NCI-H1105 (cell line): ENCODE measurements at places on chromosomes 7 and 10.

DNA sequence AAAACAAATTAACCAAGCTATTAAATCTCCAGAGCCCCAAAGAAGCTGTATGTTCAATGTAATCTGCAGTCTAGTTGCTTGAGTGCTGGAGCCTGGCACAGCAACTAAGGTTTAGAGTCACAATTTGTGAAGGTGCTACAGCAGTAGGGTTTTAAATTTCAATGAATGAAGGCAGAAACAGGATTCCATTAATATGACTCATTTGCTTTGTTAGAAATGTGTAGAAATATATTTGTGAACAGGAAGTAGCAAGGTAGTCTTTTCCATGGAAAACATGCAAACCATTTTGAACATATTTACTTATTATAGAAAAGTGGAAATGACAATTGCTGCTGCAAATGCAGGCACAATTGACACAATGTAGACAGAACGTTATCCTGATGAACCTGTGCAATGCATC, 149.0 kb upstream of the STEAP4 start:
- no peak for DNase-seq

DNA sequence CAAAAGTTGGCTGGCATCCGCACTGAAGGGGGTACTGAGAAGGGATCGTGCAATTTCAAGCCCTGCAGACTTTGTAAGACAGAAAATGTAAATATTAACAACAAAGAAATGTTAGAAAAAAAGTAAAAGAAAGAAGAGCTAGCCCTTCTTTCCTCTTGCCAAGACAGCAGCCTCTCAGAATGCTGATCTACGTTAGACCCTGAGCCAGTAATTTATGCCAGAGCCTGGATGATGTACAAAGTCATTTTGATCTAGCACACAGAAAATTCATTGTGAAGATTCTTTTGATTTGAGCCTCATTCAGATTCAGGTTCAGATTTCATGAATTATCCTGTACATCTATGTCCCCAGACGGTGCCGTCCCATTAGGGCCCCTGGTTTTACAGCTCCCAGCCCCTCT, 105.2 kb downstream of the PRKCQ start:
- DNase-seq = no peak

GRCh38 chr7:1105189-1105588, 17.3 kb downstream of the GPER1 start:
- DNase-seq = no peak

DNA sequence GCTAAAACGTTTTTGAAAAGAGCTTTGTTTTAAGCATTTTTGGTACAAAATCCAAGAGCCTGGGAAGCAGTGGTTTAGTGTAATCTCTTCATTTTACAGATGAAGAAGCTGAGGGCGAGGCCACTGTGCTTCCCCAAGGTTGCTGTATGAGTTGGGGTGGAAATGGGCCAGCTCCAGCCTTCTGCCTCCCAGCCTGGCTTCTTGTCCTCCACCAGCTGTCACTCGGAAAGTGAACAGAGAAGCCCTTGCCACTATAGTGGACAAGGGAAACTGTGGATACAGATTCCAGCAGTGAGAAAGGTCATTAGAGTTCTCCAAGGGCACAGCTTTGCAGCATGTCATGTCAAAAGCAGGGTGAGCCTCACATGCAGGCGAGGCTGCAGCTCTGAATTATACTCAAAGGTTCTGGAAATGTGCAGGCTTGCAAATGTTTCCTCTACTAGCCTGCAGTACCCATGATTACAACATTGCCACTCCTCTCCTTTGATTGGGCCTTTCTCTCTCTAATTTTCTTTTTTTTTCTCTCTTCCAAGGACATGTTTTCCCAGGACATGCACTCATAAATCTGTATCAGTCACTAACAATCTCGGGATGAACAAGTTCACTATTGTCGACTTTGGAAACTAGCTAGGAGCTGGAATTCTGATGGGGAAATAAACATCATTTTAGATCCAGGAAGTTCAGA, 33.0 kb downstream of the BAMBI start:
- DNase-seq = no peak

DNA sequence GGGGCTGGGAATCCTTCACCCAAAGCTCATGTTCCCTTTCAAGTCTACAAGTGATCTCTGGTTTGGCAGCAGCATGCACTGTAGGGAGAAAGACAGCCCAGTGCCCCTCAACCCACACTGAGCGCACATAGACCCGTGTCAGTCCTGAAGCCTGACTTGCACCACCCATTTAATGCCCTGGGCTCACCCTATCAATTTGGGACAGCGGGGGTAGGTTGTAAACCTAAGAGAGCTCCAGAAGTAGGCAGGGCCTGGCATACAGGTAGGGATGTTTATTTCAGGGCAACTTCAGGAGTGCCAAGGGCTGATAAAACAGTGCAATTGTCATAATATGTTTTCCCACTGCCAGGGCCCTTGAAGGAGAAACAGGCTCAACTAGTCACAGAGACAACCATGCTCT, 3.5 kb upstream of the ATP6V0E2 start:
- no peak for DNase-seq

DNA sequence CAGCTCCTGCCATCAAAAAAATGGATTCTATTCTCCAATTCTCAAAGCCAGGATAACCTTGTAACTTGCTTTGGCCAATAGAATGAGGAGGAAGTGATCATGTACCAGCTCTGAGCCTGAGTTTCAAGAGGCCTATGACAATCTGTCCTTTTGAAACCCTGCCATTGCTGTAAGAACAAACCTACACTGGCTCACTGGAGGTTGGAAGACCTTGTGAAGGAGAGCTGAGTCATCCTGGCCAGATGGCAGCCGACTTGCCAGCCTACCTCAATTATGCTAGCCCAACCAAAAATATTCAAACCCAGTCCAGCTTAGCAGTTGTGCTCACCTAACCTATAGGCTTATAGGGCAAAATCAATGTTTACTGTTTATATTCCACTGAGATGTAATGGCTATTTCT, 93.0 kb downstream of the HGF start:
- DNase-seq = no peak

DNA sequence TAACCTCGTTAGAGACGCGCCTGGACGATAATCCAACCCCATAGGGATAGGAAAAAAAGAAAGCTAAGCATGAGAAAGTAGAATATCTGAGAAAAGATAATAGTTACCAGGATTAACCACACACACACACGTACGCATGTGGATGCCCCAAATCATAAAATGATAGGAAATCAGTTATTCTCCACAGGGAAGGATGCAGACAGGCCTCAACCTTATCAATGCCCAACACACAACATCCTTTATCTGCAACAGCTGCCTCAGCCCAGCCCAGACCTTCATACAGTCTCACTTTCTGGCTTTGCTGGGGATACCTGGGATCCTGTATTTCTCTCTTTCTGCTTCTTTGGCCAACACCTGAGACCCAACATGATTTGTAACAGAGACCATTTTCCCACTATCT, 123.0 kb downstream of the NOC3L start:
- DNase-seq = no peak

- no peak for DNase-seq
Measured at GRCh38 chr7:17331891-17332501, 33.5 kb downstream of the AHR start.

DNA sequence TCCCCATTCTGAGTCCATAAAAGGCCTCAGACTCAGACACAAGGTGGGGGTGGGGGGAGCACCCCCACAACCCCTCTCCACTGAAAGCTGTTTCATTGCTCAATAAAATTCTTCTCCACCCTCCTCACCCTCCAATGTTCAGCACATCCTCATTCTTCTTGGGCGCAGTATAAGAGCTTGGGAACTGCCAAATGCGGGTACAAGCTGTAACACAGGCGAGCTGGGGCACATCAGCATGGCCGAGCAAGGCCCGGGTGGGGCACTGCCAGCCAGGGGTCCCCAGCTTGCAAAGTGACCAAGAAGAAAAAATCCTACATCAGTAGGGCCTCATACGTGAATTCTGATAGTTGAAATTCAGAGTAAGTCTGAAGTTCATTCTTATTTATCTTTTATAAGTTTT, 50.1 kb downstream of the CACUL1 start:
- no peak for DNase-seq

- no peak for DNase-seq
Measured at GRCh38 chr7:114229246-114229645, 185.4 kb upstream of the FOXP2 start.

- DNase-seq = no peak
Measured at GRCh38 chr7:40530292-40530691, 395.5 kb downstream of the SUGCT start.

DNA sequence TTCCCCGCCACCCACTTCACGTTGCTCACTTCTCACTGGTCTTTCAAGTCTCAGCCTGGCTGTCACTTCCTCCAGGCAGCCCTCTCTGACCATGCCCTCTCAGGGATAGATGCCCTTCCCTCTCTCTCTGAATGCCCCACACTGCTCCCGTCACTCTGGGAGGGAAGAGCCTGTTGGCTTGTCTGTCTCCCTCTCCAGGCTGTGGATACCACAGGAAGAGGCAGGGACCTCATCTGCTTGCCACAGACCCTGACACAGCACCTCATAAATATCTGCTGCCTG, 93.1 kb downstream of the OAT start:
- DNase-seq = no peak

DNA sequence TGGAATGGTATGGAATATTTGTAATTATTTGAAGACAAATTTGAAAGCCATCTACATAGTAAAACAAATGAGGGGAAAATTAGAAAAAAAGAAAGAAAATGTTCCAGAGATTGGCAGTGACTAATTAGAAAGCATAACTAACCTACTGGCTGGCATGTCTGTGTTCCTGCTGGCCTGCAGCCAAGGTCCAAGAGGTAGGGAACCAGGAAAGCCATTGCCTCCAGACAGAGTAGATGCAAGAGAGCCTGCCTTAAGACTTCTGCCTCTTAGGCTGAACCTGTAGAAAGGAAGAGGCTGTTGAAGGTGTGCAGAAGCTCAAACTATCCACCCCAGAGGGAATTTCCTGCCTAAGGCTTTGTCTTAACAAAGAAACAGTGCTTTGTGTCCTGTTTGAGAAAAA, 982.0 kb downstream of the SORCS1 start:
- DNase-seq = no peak

DNA sequence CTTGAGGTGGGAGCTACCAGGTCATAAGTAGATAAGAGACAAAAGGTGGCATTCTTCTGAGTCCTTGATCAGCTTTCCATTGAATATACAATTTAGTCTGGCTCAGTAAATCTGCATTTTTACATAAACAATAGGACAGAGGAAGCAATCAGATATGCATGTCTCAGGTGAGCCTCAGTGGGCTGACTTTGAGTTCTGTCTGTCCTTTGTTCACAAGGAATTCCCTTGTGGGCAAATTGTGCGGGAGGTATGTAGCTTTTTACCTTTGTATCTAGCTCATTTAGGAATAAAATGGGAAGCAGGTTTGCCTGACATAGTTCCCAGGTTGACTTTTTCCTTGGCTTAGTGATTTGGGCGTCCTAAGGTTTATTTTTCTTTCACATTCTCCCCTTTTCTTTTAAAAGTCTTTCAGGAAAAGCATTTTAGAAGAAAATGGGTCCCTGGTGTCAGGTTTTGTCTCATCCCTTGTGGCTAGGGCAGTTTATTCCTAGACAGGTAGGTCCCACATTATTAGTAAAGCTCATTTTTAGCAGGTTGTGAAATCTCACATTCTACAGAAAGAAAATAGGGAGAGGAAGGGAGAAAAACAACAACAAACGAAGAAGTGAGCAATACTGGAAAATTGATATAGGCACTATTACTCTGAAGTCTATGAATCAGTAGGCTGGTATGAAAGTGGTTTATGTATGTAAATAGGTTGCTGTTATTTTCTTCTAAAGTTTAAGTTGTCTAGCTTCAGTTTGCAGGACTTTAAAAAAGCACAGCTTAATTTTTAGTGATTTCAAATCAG, 16.5 kb downstream of the SPAM1 start:
- no peak for DNase-seq

DNA sequence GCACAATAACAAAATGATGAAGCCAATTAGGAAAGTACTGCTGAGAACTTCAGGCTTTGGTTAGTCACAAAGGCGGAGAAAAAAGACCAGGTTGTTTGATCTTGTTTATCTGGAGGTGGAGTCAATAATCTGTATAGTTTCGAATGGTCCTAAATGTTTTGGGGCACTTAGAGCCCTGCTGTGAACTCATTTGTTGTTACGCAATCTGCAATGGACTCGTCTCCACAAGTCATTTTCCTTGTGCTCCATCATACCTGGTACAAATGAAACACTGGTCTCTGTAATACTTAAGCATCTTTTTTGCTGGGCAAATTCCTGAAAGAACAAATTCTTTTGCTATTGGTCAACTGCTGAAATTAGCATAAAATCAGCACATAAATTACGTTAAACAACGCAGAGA, 430.5 kb downstream of the GATA3 start:
- DNase-seq = no peak

GRCh38 chr10:3588346-3588745, 196.7 kb downstream of the KLF6 start:
- no peak for DNase-seq

DNA sequence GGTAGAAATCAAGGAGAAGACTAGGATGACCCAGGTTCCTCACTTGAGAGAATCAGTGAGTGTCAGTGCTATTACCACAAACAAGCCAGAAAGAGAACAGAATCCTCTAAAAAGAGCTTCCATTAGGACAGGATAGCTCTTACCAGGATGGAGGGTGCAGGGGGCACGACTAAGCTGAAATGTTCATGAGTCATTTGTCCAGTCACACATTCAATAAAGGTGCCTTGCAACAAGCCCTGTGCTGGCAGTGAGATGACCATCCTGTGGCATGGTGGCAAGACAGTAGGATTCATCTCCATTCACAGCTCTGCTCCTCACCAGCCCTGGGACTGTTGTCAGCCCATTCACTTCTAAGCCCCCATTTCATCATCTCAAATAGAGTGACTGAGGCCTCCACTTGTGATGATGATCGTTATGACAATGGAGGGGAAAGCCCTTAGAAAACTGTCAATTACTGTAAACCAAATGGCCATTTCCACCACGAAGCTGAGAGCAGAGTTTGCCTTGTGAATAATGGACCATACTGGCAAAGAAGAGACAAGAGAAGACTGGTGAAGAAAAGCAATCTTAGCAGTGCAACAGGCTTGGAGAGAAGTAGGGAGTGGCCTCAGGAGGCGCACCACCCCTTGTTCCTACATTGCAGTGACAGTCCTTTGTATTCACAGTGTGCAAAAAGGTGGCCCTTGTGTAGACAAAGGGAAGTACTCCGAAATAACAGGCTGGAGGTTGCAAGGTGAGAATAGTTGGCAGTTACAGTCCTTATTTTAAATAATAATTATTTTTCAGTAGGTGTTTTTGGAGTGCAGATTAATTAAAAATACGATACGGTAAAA, 9.0 kb upstream of the WIPF3 start:
- DNase-seq = no peak

DNA sequence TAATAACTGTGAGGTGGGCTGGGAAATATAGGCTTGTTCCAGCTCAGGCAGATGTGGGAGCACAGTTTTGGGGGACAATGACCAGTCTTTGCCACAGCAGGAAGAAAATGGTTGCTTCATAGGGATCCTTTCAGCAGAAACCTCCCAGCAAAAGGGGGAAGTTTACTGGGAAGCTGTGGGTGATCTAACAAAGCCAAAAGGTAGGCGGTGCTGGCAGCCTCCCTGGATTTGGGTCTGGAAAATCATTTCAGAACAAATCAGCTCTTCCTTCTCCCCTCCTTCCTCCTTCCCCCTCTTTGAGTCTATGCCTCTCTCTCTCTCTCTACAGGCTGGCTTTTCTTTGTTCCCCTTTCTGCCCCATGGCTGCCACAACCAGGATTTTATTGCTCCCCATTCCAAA, 16.2 kb downstream of the RPS24 start:
- DNase-seq = no peak

- peak; percentile 2 for DNase-seq
Measured at GRCh38 chr7:66921396-66921917, 432 bp downstream of the TMEM248 start.

- no peak for DNase-seq
Measured at GRCh38 chr10:69232252-69232651, 12.1 kb downstream of the HKDC1 start.
